Hepatocyte (in vitro differentiated cells): ENCODE measurements at places on chromosomes 16 and 17.

GRCh38 chr17:62703261-62703775, 75.8 kb downstream of the MRC2 start:
- no peak for DNase-seq

DNA sequence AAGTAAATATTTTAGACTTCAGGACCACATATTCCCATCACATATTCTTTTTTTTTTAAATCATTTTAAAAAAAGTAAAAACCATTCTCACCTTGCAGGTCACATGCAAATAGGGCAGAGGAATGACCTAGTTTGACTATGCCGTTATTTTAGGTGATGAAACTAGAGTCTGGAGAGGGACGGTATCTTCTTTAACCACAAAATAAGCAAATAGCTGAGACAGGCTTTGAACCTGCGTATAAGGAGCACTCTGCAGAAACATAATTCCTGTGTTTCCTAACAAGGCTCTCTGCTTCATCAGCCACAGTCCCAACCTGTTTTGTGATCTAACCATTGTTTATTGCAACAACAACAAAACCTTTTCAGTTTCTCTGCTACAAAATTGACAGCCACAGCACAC, 121.5 kb downstream of the PCTP start:
- DNase-seq, result no peak

GRCh38 chr17:76675648-76676047, 32.1 kb upstream of the ST6GALNAC1 start:
- no peak for DNase-seq

- no peak for DNase-seq
Measured at GRCh38 chr17:40366861-40367518, 2.5 kb upstream of the GJD3 start.

- no peak for DNase-seq
Measured at GRCh38 chr17:21296097-21297025, 11.8 kb downstream of the MAP2K3 start.

- DNase-seq, result no peak
Measured at GRCh38 chr17:81031566-81032550, 3.1 kb upstream of the BAIAP2 start.

- DNase-seq, result peak; percentile 58
Measured at GRCh38 chr16:31202414-31203375, at the start of gene PYCARD. PYCARD (minus strand) TSS chr16:31202760; CDS start chr16:31202690, 70 bp downstream.

DNA sequence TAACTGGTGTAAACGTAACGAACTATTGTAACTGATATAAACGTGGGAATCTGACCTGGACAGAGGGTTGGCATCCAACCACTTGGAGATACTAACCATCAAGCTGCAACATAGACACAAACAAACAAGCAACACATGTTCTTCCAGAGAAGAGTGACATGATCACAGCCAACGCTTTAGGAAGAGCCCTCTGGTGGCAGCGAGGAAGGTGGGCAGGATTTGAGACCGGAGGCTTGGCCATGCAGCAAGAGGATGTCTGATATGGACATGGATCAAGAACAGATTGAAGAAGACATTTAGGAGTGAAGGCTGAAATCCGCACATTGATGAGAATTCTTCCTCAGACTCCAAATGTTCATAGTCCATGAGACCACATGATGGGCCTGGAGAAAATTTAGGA, 40.3 kb upstream of the TNRC6A start:
- DNase-seq, result peak; percentile 58

- DNase-seq, result no peak
Measured at GRCh38 chr16:87188104-87188503, 129.1 kb downstream of the C16orf95 start.

GRCh38 chr16:85862476-85863383, 36.2 kb upstream of the IRF8 start:
- no peak for DNase-seq

GRCh38 chr17:30333503-30334360, at the start of gene TMIGD1:
TMIGD1 (minus strand) TSS chr17:30334057; CDS start chr17:30332133, 1,924 bp downstream.
- DNase-seq, result no peak

DNA sequence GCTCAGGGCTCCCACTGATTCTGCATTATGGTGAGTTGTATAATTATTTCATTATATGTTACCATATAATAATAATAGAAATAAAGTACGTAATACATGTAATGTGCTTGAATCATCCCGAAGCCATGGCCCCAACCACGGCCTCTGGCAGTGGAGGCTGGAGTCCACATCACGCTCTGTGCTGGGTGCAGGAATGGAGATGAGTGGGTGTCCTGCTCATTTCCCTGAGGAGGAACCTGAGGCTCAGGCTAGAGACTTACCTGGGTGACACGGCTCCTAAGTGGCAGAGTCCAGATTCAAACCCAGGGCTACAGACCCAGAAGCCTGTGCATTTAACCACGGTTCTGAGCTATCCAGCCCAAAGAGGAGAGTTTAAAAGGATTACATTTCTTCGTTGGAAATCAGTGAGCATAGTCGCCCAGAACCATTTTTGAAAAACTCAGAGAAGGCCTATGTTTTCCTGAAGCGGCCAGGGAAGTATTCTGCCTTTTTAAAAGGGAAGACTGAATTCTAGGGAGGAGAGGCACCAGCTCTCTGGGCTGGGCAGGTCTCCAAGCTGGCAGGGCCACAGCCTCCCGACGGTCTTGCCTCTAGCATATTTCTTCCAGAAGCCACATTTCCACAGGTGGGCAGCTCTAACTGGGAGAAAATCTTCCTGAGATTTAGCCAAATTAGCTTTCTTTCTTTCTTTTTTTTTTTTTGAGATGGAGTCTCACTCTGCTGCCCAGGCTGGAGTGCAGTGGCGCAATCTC, 6.7 kb downstream of the IL4R start:
- DNase-seq, result no peak

DNA sequence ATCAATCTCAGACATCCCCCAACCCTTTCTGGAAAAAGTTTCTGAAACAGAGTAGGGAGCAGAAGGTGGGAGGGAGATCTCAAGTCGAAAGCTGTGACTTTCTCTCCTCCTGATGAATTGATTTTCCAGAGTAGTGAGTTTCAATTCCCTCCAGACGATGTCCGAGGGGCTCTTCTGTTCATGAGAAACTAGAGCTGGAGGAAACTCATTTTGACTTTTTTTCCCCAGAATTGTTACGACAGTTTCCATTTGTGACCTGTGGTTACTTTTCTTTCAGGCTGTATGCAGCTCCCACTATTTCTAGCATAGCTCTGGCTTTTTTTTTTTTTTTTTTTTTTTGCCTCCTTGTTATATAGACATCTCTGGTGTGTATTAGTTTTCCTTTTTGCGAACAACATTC, 422.1 kb upstream of the SALL1 start:
- no peak for DNase-seq

GRCh38 chr17:58504826-58505351, 9.5 kb downstream of the MTMR4 start:
- no peak for DNase-seq

DNA sequence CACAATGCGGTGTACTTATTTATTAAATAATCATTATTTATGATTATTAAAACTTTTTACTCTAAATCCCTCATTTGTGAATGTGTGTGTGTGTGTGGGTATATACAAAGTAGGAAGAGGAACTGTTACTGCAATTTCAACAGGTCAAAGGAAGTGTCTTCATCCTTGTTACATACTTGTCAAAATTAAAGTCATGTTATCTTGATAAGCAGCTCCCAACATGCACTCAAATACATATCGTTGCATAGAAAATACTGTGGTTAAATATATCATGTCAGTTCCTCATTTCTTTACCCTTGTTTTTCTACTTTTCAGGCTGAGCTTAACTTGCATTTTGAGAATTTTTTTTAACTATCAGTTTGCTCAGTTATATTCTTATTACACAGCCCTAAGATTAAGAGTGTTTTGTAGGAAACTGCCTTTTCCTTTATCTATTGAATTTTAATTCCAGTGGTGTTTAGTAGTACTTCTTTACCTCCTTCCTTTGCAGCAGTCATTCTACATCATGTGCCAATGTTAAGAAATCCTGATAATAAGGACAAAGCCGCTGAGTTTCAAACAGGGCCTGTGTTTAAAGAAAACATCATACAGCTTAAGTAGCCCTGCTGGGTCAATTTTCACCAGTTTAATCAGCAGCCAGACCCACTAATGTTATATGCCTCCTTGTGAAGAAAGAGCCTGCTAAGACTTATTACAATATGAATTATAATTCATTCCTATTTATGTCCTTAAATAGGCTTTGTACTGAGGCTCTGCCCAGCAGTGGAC, 7.2 kb downstream of the EFCAB5 start:
- DNase-seq, result no peak

DNA sequence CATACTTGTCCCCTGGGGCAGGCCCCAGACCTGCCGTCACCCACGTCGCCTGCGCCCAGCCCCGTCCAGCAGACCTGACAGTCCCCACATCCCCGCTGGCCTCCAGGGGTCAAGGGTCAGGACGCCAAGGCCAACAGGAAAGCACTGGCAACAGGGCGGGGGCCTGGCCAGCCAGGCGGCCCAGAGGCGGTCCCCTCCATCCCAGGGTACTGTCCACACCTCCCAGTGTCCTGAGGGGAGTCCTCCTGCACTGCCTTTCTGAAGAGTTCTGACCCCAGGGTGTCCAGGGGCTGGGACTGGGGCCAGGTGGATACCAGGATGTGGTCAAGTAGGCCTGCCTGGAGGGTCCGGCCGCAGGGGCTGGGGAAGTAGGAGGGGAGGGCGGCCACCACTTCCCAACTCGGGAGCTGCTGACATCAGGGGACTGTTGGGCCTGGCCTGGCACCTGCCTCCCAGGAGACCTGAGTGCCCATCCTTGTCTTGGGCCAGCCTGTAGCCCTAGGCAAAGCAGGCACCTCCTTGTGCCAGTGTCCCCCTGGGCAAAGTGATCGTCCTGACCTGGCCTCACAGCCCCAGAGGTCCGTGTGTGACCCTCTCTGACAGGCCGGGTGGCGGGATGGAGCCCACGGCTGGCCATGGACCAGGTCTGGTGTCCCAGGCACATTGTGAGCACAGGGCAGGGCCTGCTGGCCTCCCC, 6.7 kb upstream of the AXIN1 start:
- DNase-seq, result no peak

DNA sequence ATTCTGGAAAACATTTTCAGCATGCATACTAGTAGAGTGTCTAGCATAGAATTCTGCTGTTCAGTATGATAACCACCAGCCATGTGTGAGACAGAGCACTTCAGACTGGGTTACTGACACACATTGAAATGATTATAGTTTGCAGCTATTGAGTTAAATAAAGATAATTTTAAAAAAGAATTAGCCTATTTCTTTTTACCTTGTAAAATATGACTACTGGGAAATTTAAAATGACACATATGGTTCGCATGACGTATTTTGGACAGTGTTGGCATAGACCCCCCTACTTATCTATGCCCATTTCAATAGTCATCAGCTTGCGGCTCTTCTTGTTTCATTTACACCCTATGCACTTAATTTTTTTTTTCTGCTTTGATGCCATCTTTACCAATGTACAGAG, 4.7 kb upstream of the SDK2 start:
- no peak for DNase-seq
